Fibroblast of skin of right biceps (primary cell): ENCODE measurements at places on chromosomes 12 and 14.

DNA sequence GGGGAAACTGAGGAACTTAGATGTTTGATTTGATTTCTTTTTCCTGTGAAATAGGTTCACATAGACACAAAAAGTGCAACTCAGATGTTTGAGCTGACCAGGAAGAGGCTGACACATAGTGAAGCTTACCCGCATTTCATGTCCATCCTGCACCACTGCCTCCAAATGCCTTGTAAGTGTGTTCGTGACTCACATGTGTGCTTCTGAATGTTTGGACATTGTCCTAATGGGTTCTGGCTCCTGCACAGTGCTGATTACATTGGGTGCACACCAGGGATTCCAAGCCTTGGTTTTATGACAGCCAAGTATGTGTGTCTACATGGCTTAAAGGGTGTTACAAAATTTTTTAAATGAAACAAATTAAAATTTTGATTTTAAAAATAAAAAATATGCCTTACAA is 137.4 kb downstream of the DAAM1 start:
- DNase-seq: peak; percentile 74

DNA sequence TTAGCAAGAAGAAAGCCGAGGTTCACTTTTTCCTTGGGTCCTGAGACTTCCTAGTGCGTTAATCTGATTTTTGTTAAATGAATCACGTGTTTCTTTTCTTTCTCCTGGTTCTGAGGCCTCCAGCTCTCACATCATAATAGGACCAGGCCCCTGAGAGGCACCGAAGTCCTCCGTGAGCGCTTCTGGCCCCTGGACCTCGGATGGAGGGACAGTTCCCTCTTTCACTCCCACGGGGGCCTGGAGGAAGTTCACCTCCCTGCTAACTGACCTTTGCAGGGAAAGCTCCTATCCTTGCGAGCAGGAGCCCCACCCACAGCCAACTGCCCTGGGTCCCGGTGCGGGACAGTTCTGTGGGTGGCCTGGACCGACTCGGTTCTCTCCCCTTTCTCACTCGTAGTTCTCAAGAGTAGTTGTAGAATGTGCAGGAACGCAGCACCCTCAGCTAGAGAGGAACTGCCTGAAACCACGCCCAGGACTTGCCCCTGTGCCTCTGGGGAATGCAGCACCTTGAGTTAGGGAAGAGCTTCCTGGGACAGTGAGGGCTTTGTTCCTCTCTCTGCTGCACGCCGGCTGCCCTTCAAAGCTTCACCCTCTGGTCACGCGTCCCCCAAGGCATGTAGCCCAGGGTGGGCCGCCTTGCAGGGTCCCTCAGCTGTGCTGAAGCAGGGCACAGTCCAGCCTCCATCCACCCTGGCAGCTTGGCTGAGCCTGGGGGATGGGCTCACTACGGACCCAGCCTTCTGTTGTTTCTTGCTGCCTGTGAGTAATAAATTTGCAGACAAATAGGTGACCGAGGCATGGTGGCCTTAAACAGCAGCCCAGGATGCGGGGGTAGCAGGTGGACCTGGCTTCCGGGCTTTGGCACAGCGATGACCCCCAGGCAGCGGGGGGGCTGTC is 264.6 kb downstream of the ADGRD1 start:
- no peak for DNase-seq

GRCh38 chr12:118061873-118062843 is 1.2 kb upstream of the WSB2 start:
- peak; percentile 73 for DNase-seq

DNA sequence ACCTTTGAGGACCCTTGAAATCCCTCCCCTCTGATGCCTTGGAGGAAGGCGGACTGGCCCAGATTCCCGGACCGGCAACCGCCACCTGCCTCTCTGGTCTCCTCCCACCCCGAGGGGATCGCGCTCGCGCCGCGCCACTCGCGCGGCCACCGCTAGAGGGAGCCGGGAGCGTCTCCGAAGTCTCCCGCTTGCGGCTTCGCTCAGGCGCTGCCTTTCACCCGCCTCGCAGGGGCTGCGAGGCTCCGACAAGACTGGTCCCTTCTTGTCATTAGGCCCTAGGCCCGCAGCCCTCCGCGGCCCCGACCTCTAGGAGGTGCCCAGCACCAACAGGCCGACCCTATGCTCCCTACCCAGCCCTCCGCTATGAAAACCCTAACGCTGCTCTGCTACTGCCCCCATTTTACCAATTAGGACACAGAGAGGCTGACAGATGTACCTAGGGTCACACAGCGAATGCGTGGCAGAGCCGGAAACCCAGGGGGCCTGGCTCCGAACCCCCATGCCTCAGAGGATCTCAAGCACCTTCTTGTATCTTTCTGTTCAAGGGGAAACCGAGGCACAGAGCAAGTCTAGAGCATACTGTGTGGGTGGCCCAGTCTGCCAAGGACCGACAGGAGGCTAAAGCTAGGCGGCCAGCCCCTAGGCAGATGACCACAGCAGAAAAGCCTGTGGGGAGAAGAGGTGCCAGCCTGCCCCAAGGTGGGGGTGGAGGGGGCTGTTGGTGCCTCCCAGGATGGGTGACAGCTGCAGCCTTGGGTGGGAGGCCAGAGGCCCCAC is 21.4 kb upstream of the VSX2 start:
- peak; percentile 54 for DNase-seq

- no peak for DNase-seq
Observed at GRCh38 chr12:56720731-56721151, 4.4 kb downstream of the NACA start.

DNA sequence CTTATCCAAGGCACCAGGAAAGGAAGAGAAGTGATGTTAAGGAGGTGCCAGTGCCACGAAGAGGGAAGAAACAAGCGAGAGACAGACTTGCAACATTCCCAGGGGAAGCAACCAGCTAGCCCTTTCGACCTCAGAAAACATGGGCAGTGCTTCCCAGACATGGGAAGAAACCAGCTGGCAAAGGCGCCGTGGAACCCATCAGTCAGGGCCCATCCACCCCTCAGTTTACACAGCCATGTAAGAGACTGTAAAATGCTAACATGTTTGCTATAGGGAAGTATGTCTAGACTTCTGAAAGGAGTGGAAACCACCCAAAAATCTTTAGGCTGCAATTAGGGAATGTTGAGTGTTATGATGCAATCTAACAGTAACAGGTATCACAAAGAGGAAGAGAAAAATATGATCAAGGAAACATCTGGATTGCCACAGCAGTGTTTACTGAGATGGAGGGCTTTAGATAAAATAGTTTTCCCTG is 26.3 kb downstream of the ANAPC5 start:
- peak; percentile 4 for DNase-seq

- no peak for DNase-seq
Observed at GRCh38 chr12:107435520-107435919, 250.1 kb upstream of the PWP1 start.

GRCh38 chr12:42968426-42968825 is 378.9 kb upstream of the PRICKLE1 start:
- DNase-seq: no peak

DNA sequence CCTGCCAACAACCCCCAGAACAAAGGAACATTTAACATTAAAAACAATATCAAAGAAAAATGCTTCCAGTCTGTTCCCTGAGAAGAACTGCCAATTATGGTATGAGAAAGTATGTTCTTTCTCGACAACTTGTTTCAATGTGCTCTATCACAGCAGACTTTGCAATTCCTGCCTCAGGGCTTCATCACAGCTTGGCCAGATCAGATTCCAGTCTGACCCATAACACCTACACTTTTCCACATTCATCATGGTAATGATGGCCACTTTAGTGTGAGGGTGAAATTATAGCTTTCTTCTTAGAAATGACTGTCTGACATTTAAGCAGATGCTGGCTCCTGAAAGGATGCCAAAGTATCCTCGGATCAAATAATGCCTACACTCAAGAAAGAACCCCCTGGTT is 17.0 kb downstream of the NEK9 start:
- DNase-seq: no peak

DNA sequence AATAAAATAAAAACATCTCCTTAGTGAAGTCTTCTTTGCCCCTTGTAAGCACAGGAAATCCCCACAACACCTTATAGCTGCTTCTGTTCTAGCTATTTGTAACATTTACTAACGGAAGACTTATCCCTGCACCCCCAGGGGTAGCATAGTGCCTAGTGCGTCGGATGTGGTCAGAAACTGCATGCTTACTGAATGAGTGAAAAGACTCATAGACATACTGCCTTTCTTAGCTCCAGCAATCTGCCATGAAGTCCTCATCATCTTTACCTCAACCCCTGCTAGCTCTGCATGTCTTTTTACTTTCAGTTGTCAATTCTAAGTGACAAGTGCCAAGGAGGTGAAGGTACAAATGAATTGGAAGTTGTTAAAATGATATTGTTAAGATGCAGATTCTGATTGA is 12.9 kb downstream of the RIOX1 start:
- DNase-seq: peak; percentile 68

DNA sequence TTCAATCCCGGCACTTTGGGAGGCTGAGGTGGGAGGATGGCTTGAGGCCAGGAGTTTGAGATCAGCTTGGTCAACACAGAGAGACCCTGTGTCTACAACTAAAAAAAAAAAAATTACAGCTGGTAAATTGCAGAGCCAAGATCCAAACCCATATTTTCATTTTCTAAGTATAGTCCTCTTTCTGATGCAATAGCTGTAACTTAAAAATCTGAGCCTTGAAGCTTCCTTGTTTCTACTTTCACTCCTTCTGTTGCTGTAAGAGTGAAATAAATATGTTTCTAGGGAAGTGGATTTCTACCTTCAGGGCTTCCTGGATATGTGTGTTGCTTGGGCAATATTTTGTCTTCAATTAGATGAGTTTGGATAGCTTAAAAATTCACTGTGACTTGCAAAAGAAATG is 42.0 kb upstream of the PRICKLE1 start:
- DNase-seq: no peak

- DNase-seq: no peak
Observed at GRCh38 chr12:119949145-119949544, 39.9 kb upstream of the BICDL1 start.

- peak; percentile 75 for DNase-seq
Observed at GRCh38 chr12:1488908-1489381, 105.4 kb downstream of the FBXL14 start.

DNA sequence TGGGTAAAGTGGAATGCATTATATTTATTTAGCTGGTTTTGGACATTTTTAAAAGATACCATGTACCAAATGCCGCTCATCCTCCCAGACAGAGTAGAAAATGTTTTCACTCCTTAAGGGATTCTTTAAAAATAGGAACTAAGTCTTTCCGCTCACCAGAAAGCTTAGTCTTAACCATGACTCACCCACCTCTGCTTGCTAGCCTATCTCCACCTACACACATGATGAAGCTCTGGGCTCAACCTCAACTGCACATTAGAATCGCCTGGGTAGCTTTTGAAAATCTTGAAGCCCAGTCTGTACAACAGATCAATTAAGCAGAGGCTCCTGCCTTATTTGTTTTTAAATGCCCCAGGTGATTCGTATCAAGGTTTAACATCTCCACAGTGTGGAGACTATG is 260.5 kb downstream of the NEDD1 start:
- no peak for DNase-seq

DNA sequence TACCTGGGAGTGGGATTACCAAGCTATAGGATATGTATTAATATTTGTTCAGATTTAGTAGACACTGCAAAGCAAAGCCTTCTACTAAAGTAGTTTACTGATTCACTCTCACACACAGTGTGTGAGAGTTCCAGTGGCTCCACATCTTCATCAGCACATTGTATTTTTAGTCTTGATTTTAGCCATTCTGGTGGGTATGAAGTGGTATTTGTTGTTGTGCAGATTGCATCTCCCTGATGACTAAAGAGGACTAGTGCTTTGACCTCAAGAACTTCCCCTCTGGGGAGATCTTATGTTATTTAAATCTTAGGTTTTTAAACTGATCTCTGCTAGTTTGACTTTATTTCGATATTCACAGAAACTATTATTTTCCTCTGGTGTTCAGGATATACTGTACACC is 479.7 kb upstream of the RGS6 start:
- no peak for DNase-seq

DNA sequence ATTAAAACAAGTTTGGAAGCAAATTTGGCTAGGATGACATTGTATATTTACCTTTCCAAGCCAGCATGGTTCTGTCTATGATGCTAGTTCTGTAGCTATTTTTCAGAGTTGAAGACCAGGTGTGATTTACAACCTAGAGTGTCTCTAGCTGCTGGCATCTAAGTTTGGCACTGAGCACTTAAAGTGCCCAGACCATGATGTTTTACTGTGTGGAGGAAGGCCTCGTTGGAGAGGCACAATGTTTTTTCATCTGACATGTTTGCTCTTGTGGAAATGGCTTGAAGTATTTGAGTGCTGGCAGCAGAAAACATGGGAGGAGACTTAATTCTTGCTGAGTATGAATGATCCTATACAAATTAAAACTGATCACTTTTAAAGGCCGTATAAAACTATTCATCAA is 13.0 kb upstream of the C12orf71 start:
- DNase-seq: no peak

GRCh38 chr14:88999137-88999536 is 174.7 kb downstream of the TTC8 start:
- DNase-seq: no peak

GRCh38 chr12:40325349-40325960 is 100.7 kb downstream of the LRRK2 start:
- peak; percentile 14 for DNase-seq

GRCh38 chr14:74638066-74638465 is 26.0 kb upstream of the LTBP2 start:
- DNase-seq: no peak

- peak; percentile 9 for DNase-seq
Observed at GRCh38 chr12:108425238-108425795, 86.2 kb upstream of the CMKLR1 start.

DNA sequence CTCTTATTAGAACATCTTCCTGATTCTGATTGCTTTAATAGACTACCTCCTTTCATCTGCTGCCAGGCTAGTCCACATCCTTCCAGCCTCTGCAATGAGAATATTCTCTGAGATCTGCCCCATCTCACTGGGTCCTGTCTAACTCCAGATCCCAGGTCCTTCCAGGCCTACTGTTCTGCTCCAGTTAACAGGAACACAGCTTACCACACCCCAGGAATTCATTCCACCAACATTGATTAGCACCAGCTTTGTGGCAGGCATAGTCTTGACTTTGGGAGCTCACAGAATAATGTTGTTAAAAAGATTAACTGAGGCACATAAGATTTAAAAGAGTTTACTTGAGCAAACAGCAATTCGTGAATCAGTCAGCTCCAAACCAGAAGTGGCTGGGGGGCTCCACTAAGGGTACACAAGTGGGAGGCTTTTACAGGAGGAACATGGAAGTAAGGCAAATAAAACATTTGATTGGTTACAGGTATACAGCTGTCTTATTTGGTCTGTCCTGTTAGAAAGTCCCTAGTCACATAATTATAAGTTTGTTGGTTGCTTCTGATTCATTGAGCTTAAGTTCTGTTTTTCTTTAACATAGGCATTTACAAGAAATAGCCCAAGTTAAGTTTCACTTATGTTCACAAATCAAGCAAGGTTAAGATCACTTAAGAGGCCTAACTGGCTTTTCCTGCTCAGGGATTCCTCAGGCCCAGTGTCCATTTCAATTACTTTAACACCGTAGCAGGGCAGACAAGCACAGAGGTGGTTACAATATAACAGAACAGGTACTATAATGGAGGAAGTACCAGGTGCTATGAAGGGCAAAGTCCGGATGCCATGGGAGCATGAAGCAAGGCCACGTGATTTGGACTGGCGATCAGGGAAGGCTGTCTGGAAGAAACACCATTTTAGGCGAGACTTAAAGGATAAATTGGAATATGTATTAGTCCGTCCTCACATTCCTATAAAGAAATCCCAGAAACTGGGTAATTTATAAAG is 12.2 kb upstream of the MYH7 start:
- no peak for DNase-seq

- DNase-seq: no peak
Observed at GRCh38 chr12:102050660-102051430, 10.9 kb downstream of the WASHC3 start.

GRCh38 chr12:79885911-79886490 is 48.9 kb downstream of the PPP1R12A start:
- DNase-seq: no peak
